ENCODE measurements at places on chromosomes 12 and 14.

- no peak for DNase-seq
These were observed 4.7 kb upstream of the CISTR start for GRCh38 chr12:53756300-53757100.

DNA sequence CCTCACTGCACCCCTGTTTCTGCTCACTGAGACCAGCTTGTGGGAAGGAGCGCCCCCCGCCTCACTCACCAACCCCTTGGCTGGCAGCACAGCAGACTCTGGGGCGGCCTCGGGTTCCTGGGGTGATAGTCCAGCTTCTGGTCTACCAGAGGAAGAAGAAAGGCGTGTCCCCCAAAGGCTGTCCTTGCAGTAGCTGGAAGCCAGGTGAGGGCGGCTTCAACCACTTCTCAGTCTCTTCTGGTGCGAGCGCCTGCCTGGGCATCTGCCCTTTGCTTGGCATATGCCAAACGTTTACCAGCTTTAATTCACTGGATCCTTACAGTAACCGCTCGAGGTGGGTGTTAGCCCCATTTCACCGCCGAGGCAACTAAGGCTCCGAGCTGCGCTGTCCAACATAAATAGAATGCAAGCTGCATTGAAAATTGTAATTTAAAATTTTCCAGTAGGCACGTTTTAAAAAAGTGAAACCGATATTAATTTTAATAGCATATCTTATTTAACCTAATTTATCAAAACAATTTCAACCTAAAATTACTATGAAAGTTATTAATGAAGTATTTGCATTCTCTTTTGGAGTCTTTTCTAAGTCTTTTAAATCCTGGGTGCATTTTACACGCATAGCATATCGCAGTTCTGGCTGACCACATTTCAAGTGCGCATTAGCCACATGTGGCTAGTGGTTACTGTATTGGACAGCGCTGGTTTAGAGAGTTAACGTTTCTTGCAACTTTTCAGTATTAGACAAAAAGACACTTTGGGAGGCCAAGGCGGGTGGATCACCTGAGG, 872 bp downstream of the FAM177A1 start:
- DNase-seq = no peak

DNA sequence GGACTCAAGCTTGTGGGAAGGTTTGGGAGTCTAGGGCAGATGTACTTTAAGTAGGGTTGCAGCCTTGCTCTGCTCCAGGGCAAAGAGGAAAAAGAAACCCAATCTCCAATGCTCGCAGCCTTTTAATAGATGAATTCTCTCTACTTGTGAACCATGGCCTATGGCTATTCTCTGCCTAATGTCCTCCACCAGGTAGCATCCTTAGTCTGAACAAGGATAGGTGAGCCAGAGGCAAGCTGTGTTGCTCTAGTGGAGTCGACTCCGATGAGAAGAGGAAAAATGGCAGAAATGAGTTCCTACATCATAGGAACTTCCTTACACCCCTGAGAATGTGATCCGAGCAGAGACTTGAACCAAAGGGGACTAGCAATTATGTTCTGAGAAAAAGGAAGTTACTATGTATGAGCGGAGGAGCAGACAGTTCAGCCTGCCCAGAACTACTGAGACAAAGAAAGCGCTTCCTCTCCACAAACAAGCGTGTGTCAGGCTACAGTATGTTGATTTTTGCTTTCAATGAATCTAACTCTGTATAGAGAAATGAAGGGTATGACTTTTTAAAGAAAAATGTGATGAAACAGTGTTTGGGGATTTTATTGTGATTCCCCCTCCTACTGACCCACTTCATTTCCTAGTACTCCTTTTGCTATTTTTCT, 153.6 kb upstream of the ARID2 start:
- no peak for DNase-seq

GRCh38 chr14:69808919-69809808, 12.1 kb upstream of the SLC10A1 start:
- no peak for DNase-seq

DNA sequence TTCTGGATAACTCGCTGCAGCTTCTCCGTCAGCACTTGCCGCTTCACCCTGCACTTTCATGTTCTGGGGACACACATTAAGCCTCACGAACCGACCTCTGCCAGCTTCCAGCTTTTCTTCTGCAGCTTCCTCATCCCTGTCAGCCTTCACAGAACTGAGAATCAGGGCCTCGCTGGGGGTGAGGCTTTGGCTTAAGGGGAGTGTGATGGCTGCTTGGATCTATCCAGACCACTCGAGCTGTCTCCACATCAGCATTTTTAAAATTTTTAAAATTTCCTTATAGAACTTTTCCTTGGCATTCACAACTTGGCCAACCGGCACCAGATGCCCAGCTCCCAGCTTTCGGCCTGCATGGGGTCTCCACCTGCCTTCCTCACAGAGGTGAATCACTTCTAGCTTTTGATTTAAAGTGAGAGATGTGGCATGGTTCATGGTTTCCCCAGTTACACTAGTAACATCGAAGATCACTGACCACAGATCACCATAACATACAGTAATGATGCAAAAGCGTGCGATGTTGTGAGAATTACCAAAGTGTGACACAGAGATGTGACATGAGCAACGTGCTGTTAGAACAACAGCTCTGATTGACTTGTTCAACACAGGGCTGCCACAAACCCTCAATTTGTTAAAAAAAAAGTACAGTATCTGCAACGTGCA, 139.1 kb upstream of the C14orf180 start:
- DNase-seq = peak; percentile 30

GRCh38 chr12:12046401-12046800, 24.3 kb upstream of the BCL2L14 start:
- DNase-seq = no peak

DNA sequence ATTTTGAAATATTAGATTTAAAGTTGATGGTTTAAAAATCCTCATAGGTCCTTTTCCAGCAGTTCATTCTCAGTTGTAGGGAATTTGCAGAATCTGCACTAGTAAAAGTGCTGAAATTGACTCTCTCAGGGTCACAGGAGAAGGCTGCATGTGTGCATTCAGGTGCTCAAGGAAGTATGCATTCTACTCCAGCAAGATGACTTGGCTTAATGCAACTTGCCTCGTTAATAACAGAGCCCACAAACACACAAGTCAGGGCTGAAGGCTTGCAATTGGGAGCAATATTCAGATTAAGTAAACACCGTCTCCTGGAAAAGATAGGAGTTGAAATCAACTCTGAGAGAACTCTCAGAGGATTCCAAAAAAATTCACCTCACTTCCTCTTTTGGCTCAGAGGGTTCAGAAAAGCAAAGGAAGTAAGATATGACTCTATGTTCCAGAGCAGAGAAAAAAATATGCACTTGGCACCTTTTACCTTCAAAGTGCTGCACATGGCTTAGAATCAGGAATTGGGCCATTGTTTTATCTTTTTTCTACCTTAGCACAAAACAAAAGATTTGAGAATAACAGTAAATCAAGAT, 406.3 kb upstream of the DCN start:
- DNase-seq = no peak

- no peak for DNase-seq
These were observed 20.6 kb upstream of the EML1 start for GRCh38 chr14:99772371-99773283.

GRCh38 chr12:115898670-115899069, 378.8 kb downstream of the MED13L start:
- no peak for DNase-seq

DNA sequence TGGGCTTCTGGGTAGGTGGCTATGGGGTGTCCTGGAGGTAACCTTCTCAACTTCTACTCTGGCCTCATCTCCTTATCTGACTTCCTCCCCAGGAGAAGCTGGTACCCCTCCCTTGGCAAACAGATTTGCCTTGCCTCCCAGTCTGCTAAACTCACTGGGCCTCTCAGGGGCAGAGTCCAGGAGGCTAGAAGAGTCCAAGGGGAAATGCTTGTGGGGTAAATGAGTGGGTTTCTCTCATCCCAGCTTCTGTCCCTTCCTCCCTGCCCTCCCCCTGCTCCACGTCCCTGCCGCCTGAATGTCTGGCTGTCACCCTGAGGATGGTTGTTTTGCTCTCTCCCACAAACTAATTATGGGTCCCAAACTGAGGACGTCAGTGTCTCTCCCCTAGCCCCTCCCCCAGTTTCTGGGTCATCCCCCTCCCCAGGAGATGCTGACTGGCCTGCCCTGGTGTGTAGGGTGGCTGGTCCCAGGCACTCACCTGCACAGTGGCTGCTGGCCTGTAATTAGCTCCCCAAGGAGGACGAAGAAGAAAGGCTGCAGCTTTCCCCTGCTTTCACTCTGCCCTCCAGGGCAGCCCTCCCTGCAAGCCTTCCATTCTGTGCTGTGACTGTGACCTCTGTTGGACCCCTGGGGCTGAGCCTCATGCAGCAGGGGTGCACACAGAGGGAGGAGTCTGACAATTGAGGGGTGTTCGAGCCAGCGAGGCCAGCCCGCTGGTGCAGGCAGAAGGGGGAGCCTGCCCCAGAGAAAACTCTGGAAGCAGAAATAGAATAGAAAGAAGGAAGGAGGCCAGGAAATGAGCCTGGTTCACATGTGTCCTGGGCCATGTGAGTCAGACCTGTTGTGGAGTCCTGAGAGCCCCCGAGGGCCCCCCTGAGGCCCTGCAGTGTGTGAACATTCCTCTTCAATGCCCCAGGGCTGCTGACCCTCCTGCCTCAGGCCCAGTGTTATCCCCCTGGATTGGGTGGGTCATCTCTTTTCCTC, at the start of gene LRP1-AS:
LRP1-AS (minus strand) TSS at position 659 of the 984 bp plus-strand sequence.
- DNase-seq = no peak

DNA sequence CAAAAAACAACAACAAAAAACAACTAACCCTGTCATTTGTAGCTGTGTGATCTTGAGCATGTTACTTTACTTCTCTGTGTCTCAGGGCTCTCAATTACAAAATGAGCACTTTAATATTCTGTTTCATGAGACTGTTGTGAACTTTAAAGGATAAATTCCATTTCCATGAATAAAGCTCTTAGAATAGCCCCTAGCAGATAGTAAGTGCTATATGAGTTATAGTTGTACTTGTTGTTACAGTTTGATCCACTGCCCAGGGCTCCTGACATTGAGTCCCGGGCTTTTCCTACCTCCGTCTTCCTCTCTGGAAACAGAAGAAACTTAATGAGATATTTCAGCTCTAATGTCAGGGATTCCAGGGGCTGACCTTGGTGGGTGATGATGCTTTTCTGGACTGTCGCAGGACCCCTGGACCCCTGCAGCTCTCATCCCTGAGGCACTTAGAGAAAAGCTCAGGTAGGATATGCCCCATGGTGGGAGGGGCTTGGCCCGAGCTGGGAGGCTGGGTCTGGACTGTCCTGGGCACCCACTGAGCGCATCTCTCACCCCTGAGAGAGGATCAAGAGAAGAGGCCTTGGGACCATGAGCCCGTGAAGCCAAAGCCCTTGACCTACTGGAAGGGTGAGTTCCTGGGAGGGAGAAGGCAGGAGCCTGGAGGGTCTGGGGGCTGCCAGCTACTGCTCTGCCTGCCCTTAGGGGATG, 5.1 kb downstream of the P3H3 start:
- DNase-seq = no peak

- DNase-seq = no peak
These were observed 43.5 kb downstream of the C14orf132 start for GRCh38 chr14:96082420-96083300.

DNA sequence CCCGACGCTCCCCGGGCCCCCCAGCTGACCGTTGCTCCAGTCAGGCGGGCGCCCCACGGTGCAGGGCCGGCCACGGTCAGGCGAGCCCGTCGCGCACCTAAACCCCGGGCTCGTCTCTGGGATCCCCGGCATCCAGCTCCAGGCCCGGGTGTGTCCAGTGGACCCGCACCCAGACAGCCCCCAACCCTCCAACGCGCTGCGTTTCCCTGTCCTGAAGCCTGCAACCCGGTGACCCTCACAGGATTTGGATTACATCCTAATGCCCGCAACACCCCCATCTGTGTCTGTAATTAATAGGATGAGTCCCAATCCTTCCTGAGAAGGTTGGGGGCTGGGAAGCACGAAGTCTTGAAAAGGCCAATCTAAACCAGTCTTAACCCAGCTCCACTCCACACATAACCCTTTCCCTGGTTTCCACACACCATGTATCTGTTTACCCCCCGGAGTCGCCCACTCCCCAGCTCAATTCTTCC, 10.4 kb downstream of the CPNE6 start:
- no peak for DNase-seq

DNA sequence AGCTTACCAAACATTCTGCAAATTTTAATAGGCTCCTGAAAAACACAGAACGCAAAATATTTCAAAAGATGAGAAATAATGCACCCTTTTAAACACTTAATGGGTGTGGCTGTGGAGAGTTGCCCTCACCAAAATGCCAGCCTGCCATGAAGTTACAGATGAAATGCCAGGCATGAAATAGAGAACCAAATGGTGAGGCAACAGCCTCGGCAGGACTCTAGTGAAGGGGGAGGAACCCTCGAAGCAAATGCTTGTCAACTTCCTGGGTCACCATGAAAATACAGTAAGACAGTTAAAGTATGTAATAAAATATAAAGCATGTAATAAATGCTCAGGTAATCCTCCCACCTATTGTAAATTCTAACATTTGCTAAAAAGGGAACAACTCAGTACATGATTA, 24.1 kb downstream of the DUSP16 start:
- DNase-seq = no peak

GRCh38 chr14:30223966-30224365, 296.3 kb upstream of the PRKD1 start:
- no peak for DNase-seq

GRCh38 chr14:102241147-102241546, 63.8 kb downstream of the MOK start:
- no peak for DNase-seq

- DNase-seq = no peak
These were observed 7.0 kb downstream of the KRT1 start for GRCh38 chr12:52673217-52673616.

- no peak for DNase-seq
These were observed 47.6 kb upstream of the PZP start for GRCh38 chr12:9255837-9256236.

DNA sequence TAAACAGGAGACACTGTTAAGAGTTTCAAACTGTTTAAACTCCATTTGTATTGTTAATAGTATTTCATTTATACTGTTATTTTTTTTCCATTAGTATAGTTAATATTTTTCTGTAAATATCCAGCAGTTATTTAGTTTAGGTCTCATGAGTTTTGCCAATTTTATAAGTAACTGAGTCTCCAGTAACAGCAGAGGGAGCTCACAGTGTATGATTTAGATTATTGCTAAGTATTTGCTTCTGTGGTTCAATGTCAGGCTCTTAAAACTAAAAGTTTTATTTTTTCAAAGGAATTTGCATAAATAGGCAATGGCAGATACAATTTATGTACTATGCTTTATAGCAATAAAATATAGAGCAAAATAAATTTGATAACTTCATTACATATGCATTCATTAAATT, 209.7 kb downstream of the ATXN7L3B start:
- no peak for DNase-seq

DNA sequence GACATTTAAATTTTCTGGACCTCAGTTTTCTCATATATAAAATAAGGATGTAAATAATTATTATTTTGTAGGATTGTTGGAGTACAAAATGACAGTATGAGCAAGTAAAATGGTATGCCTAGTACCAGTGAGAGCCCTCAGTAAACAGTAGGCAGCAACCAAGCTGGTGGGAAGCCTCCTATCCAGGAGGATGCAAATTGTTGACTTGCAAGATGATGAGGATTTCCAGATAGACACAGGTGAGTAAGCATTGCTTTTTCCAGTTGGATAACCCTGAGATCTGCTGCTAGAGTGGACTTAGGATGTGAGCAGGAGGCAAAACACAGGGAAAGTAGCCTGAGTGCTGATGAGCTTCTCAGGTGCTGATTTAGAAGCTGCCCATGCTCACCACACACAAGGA, 28.2 kb upstream of the AMIGO2 start:
- no peak for DNase-seq

Data from upper lobe of right lung (tissue), 1 donor.